Activated T-cell treated with anti-CD3 and anti-CD28 coated beads for 1 hour (primary cell): ENCODE measurements at places on chromosomes 2 and 18.

DNA sequence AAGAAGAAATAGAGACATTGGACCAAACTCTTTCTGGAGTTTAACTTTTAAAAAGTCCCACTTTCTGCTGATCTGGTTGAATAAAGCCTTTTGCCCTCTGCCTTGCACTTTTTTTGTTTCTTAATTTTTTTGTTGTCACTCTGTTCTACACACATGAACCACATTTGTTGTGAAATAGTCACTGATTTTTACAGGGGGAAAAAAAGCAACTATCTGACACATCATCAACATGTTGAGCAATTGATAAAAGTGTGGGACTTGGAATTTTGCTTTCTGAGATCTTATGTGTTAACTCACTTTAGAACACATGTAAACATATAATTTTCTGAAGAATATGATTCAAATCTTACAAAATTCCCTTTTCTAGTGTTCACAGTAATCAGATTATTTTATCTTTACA lies 414.8 kb upstream of the FIGN start:
- no peak for DNase-seq

- DNase-seq: no peak
Measured at GRCh38 chr2:74560591-74560990, 6.1 kb downstream of the DOK1 start.

DNA sequence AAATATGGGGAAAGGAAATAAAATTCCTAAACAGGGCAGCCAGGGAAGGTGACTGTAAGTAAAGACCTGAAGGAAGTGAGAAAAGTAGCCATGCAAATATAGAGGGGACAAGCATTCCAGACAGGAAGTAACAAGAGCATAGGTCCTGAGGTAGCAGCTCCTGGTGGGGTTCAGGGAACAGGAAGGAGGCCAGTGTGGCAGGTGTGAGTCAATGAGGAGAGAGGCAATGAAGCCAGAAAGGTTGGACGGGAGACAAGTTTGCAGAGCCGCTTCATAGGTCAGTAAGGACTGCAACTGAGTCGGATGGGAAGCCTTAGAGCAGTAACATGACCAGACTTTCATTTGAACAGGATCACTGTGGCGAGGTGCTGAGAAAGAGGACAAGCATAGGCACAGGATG lies 150.9 kb downstream of the METTL4 start:
- DNase-seq: no peak

GRCh38 chr18:809985-810642 lies 1.9 kb downstream of the YES1 start:
- no peak for DNase-seq

DNA sequence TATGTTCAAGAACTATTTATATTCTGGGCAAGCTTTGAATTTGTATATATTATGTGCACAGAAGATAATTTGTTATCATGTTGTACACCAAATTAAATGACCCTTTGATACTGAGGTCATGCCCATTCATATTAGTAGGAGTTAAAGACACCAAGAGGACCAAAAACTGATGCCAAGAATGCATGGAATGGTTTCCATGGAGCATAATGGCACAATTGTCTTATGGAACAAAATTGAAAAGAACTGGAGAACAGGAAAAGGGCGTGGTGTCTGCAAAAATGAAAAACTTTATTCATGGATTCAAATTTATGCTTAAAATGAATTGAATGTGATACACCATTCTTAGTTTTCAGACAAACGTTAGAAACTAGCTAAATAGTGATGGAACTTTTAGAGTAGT lies 24.1 kb upstream of the RBMS1 start:
- DNase-seq: no peak

DNA sequence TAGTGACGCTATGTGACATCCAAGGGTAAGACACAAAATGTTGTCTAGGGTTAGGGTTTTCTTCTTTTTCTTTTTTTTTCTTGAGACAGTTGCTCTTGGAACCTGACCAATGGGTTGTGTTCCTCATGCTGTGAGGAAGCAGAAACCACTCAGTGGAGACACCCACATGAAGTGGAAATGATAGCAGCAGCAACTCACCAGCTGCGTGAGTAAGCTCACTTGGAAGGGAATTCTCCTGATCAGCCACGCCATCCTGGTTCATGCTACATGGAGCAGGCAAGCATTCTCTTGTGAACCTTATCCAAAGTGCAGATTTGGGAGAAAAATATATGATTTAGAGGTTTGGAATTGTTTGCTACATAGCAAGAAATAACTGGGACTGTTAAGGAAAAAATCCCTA lies 863.7 kb downstream of the EPHA4 start:
- DNase-seq: no peak

DNA sequence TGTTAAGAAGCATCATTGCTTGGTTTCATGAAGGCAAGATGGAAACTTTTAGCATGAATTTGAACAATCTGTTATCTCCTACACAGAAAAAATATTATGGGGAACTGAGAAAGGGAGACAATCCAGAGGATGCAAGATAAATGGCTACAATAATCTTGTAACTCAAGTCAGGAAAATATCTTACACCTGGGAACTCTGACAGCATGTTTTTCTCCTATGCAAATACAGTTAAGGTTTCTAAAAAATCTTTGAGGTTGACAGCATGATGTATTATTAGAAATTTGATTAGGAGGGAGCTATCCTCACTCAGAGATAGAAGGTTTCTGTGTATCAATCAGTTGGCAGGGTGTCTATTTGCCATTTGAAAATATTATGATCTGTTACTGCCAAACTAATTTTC lies 75.6 kb downstream of the GPD2 start:
- no peak for DNase-seq

GRCh38 chr2:59195851-59196250 lies 954.7 kb upstream of the FANCL start:
- DNase-seq: no peak

- DNase-seq: no peak
Measured at GRCh38 chr18:73752546-73752945, 395.1 kb downstream of the FBXO15 start.

DNA sequence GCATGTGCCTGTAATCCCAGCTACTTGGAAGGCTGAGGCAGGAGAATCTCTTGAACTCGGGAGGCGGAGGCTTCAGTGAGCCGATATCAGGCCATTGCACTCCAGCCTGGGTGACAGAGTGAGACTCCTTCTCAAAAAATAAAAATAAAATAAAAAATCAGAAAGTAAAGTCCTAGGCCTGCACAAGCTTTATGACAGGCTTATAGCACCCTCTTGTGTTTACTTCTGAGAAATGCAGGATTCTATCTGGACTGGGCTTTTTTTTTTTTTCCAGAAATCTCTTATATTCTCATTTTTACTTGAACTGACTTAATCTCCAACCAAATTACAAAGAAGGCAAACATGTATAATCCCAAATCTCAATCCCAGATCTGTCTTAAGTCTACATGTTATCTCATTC lies 26.1 kb upstream of the REG3G start:
- no peak for DNase-seq

DNA sequence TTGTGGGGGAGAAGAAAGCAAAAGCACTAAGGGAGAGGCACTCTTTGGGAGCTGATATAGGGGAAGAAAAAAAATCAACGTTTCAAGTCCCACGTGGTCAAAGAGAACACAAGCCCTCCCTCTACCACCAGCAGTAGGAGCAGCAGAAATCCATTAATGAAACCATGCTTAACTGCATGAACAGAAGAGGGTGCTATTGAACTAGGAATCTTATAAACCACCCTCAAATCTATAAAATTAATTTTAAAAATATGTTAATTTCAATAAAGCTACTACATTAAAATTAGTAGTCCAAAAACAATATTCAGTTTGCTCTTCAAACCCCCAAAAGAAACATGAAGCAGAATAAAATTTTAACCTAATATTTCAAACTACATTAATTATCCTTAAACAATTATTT lies 147.8 kb downstream of the TMEM18 start:
- no peak for DNase-seq

DNA sequence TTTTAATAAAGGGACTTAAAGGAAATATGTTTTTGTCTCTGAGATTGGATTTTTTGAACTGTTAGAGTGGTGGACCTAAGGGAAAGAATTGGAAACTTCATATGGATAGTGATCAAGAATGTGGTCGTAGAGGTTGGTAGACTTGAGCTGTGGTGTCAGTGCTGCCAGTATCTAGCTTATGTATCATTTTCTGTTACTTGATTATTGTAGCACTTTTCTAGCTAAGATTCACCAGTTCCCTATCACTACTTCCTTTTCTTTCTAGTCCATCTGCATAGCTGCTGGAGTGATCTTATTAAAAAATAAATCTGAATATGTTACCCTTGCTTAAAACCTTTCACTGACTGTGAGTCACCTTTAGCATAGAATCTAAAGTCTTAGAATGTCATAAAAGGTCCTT lies 6.0 kb downstream of the ACVR2A start:
- DNase-seq: no peak

DNA sequence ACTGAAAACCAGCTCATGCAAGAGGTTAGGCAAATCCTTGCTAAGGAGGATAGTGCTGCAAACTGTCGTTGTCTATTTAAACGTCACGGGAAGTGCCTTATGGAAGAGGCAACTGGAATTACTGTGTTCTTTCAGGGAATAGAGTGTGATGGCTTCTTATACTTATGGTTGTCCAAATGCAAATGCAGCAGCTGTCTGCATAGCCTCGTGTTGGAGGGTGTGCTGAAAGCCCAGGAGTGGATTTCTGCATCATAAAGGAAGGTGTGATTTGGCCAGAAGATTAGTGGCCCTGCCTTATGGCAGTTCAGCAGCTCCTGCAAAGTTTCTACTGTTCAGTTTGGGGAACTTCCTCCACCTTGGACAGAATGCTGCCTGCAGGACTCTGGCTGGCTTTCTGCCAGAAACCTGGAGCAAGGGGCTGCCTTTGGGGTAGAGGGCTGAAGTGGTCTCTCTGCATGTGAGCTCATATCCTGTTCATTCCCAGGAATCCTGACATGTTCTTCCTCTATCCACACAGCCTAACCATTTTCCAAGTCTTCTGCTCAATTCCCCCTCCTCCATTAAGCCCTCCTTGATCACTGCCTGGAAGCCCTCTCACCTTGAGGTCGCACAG lies 321.2 kb upstream of the CXCR4 start:
- DNase-seq: no peak

- DNase-seq: no peak
Measured at GRCh38 chr2:37653805-37654378, 17.6 kb downstream of the CDC42EP3 start.

DNA sequence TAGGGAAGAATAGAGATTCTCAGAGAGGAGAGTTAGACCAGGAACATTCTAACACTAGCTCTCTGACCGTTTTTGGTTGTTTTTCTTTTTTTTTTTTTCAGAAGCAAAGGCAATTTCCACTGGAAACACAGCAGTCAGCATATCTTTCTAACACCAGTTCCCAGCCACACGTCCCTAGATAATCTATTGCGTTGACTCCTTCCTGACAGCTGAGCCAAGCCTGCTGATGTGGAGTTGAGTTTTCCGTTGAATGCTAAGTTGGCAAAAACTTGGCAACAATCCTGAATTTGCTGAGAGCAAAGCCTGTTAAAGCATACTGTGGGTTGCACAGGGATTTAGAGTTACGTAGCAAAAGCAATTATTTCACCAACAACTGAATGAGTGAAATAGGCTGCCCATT lies 19.3 kb downstream of the GAD1 start:
- DNase-seq: no peak

- no peak for DNase-seq
Measured at GRCh38 chr2:101788995-101789970, 91.8 kb downstream of the MAP4K4 start.

- no peak for DNase-seq
Measured at GRCh38 chr2:216985658-216986141, 125.8 kb upstream of the TNP1 start.
